ENCODE measurements at places on chromosomes 4 and X.

DNA sequence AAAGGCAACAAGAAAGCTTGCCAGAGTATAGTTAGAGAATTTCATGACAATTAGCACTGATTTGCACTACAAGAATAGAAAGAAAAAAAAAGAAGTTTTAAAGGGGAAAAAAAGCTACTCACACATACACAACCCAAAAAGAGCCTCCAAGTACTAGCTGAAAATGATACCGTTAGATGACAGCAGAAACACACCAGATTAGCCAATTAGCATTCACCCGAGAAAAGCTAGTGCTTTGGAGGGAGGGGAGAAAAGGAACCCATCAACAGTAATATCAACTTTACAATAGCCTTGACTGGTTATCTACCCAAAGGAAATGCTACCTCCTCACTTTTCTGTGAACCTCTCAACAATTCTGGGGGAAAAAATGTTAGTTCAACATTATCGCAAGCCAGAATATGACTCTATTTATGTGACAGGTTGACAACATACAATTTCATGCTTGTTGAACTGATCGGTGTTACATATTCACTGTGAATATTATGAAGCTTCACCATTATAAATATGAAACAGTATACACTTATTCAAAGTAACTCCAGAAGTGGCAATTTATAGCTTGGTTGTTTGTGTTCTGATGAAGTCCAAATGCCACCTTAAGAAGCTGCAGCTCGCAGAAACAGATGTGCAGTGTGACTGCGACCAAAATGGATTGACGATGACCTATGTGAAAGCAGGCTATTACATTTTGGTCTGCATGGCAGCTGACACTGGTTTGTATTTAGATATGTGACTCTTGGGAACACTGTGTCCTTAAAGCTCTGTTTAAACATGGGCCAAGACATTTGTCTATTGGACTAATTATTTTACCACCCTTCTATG is 15.9 kb downstream of the PPARGC1A start:
- H3K27me3 ChIP-seq, result peaks cover 5% of the 10 kb centered on the region
- no peak for DNase-seq
- peaks cover 21% of the 10 kb centered on the region for H3K4me1 ChIP-seq

DNA sequence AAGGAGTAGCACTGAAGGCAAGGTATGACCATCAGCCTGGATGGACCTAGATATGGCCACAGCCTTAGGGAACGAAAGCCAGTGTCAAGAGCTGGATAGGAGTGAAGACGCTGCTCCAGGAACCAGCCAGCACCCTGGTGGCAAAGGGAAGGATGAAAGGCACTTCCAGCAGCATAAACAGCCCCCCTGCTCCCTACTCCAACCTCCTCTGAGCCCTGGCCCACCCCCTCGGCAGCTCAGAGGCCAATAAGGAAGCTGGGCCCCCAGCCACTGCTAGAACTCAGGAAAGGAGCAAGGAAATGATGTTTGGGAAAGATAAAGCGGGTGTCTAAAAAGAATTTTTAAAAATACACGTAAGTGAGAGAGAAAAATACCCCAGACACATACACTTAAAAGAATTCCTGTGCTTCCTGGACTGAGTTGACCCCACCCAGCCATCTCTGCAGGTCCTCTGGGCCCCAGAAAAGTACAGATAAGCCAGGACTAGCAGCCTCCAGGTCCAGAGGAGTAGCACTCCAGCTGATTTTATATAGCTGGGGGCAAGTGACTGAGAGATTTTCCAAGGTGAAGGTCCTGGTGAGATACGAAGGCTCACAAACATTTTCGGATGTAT is 170.4 kb downstream of the SHROOM4 start:
- no peak overlapping the region for H3K4me3 ChIP-seq
- no peak overlapping the region for H3K27ac ChIP-seq
- no peak for DNase-seq
- peaks cover 7% of the 10 kb centered on the region for H3K4me1 ChIP-seq
- H3K36me3 ChIP-seq, result no peaks in the 10 kb centered on the region

DNA sequence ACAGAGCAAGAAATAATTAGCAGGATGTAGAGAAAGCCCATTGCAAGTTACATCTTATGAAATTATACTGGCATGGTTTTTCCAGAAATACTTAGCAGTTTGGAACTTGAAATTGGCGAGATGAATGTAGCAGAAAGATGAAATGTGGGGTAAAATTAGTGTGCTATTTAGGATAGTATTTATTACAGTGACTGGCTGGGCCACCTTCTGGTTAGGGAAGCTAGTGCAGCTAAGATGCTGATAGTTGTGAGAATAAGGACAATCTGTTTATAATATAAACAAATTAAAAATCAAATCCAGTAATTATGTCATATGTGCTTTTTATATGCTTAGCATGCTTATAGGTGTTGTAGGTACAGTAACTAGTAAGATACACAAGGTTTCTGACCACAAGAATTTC is 74.8 kb downstream of the IL15 start:
- no peaks in the 10 kb centered on the region for H3K4me1 ChIP-seq
- no peaks in the 10 kb centered on the region for H3K27me3 ChIP-seq

DNA sequence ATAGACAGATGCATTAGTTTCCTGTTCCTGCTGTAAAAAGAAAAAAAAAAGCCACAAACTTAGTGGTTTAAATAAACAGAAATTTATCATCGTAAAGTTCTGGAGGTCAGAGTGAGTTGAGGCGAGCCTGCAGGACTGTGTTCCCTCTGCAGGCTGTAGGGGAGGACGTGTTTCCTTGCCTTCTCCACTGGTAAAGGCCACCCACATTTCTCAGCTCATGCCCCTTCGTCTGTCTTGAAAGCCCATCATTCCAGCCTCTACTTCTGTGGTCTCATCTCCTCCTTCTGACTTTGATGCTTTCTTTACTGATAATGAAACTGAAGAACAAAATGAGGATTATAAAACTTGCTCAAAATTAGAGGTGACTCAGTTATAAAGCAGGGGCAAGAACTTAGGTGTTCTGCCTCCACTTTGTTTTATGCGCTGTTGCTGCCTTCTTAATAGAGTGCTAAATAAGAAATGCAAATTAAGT is 143.0 kb downstream of the STIM2 start:
- H3K36me3 ChIP-seq, result no peaks in the 10 kb centered on the region
- no peak overlapping the region for H3K4me3 ChIP-seq
- H3K27me3 ChIP-seq, result no peaks in the 10 kb centered on the region
- H3K27ac ChIP-seq, result no peak overlapping the region

- H3K27me3 ChIP-seq, result no peaks in the 10 kb centered on the region
- H3K27ac ChIP-seq, result no peak overlapping the region
- peaks cover 51% of the 10 kb centered on the region for H3K36me3 ChIP-seq
- H3K4me3 ChIP-seq, result no peak overlapping the region
- no peak for DNase-seq
These were observed 101.0 kb downstream of the PAPSS1 start for GRCh38 chr4:107619066-107619465.

DNA sequence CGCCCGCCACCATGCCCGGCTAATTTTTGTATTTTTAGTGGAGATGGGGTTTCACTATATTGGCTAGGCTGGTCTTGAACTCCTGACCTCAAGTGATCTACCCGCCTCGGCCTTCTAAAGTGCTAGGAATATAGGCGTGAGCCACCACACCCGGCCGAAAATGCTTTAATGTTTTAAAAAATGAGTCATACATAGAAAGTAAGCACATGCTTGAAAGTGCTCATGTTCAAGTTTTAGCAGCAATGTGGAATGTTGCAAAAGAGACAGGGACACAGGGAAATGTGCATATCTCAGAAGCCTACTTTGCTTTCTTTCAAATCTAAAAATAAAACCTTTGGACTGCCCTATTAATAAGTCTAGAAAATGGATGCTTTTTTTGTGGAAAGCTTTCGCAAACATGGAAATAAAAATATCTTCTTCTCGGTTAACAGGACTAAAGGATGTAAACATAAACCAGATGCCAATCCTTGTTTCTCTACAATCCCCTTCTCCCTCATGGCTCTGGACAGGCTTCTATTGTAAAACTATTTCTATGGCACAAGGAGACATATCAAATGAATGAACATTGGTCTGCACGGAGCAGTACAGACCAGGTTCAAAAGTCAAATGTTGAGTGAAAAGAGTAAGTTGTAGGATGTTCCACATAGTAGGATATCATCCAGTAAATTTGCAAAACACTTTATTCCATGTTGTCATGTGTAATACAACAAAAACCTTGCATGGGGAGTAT is 15.0 kb downstream of the MECP2 start:
- peak overlapping the region; percentile 15 for H3K27ac ChIP-seq
- no peak overlapping the region for H3K4me3 ChIP-seq
- no peak for DNase-seq
- H3K36me3 ChIP-seq, result peaks cover 10% of the 10 kb centered on the region
- peaks cover 1% of the 10 kb centered on the region for H3K4me1 ChIP-seq

GRCh38 chr4:1099684-1100335 is 13.6 kb downstream of the RNF212 start:
- no peak for DNase-seq
- no peak overlapping the region for H3K4me3 ChIP-seq

- H3K27me3 ChIP-seq, result peaks cover 26% of the 10 kb centered on the region
- H3K4me1 ChIP-seq, result no peaks in the 10 kb centered on the region
- H3K27ac ChIP-seq, result no peak overlapping the region
- no peak overlapping the region for H3K4me3 ChIP-seq
- no peaks in the 10 kb centered on the region for H3K36me3 ChIP-seq
These were observed 91.7 kb upstream of the PHOX2B start for GRCh38 chr4:41839916-41840854.

DNA sequence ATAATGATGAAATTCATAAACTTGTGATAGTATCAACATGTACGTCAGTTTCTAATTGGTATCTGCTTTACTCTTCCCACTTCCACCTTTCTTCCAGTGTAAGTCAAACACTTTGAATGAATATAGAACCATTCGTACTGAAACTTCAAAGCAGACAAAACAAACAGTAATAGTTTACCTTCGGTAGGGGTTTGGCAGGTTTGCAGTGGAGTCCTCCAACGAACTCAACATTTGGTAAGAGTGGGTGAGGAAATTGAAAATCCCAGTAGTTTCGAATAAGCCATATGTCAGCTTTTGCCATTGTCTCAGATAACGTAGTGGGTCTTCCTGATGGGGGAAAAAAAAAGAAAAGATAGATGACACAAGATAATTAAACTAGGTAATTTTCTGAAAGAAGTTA is 2.2 kb downstream of the UGT2B4 start:
- no peak for DNase-seq
- no peaks in the 10 kb centered on the region for H3K36me3 ChIP-seq
- H3K27me3 ChIP-seq, result no peaks in the 10 kb centered on the region
- no peak overlapping the region for H3K27ac ChIP-seq
- no peak overlapping the region for H3K4me3 ChIP-seq
- peaks cover 2% of the 10 kb centered on the region for H3K4me1 ChIP-seq

DNA sequence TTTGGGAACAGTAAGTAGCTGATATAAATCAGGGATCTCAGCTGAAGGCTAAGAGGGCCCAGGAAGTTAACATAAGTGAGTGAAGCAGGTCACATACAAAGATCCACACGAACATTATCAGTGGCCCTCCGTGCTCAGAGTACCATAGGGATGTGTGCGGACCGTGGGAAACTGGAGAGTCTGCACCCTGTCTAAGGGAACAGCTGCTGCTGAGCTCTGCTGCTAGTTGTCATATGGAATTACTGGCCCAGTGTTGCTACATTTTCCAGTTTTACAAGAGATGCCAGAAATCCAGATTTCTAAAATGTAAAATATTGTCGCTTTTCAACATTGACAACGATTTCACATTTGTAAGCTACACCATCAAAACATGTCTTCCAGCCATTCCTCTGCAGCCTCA is 90.5 kb downstream of the RTL5 start:
- H3K4me1 ChIP-seq, result peaks cover 21% of the 10 kb centered on the region
- DNase-seq, result no peak
- peaks cover 5% of the 10 kb centered on the region for H3K36me3 ChIP-seq
- H3K27ac ChIP-seq, result no peak overlapping the region

DNA sequence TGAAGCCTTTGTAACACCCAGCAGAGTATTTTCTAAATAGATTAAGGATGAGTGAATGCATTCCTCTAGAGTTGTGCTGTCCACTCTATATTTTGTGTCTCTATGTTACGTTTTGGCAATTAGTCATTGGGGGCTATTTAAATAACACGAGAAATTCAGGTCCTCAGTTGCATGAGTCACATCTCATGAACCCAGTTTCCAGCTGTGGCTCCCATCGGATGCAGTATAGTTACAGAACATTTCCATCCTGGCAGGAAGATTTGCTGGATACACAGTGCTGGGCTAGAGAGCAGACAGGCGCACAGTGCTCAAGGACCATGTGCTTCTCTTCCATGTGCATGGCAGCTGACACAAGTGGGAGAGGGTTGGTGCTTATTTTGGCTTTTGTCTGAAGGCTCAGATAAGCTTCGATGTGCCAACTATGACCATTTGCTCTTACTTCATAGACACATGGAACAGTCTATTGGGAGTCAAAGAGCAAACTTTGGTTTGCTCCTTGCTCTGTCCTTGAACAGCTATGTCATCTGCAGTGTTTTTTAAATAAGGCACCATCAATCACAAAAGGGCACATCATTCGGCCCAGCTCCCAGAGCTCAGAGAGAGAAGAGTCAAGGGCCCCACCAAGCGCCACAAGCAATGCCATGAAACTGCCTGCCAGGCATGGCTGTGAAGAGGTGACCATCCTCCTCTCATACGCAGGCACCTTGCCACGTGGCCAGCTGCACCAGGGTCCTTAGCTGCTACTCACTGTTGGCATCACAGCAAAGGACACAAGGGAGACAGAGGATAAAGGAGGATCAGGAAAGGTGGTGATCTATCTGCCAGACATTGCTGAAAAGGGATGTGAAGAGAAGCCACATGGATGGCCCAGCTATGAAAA is 8.1 kb upstream of the STS start:
- H3K27ac ChIP-seq, result no peak overlapping the region
- no peak overlapping the region for H3K4me3 ChIP-seq
- peaks cover 7% of the 10 kb centered on the region for H3K36me3 ChIP-seq
- H3K27me3 ChIP-seq, result no peaks in the 10 kb centered on the region
- peaks cover 11% of the 10 kb centered on the region for H3K4me1 ChIP-seq
- DNase-seq, result no peak

GRCh38 chrX:21438792-21439191 is 64.6 kb downstream of the CNKSR2 start:
- DNase-seq, result no peak
- H3K4me1 ChIP-seq, result peaks cover 6% of the 10 kb centered on the region
- no peaks in the 10 kb centered on the region for H3K27me3 ChIP-seq
- H3K36me3 ChIP-seq, result no peaks in the 10 kb centered on the region

GRCh38 chrX:130170752-130171445 is 863 bp upstream of the RAB33A start:
- peaks cover 1% of the 10 kb centered on the region for H3K36me3 ChIP-seq
- no peak for DNase-seq
- H3K4me1 ChIP-seq, result peaks cover 2% of the 10 kb centered on the region
- peak overlapping the region; percentile 41 for H3K27ac ChIP-seq
- H3K27me3 ChIP-seq, result peaks cover 23% of the 10 kb centered on the region

GRCh38 chr4:128649575-128650205 is 159.8 kb upstream of the JADE1 start:
- no peak overlapping the region for H3K4me3 ChIP-seq
- DNase-seq, result no peak
- H3K27me3 ChIP-seq, result no peaks in the 10 kb centered on the region
- peak overlapping the region; percentile 73 for H3K27ac ChIP-seq
- peaks cover 2% of the 10 kb centered on the region for H3K36me3 ChIP-seq
- H3K4me1 ChIP-seq, result peaks cover 17% of the 10 kb centered on the region

GRCh38 chrX:39946822-39947221 is 150.9 kb downstream of the BCOR start:
- DNase-seq, result no peak
- H3K4me3 ChIP-seq, result no peak overlapping the region
- H3K4me1 ChIP-seq, result peaks cover 4% of the 10 kb centered on the region
- H3K27me3 ChIP-seq, result peaks cover 3% of the 10 kb centered on the region

Measured in progenitor cell of endocrine pancreas (in vitro differentiated cells).